ENCODE measurements at places on chromosomes 6 and 20. TPM values are rescaled to one million over a fixed set of nuclear protein-coding genes. Genes with fewer than 3 reads are reported as not detected.

Gene MYMX
- not detected for total RNA-seq

Gene BEND6
- total RNA-seq, result not detected

Gene MYH7B
- 0.20 TPM for total RNA-seq

Gene FAXC
- not detected for total RNA-seq

Gene RIPOR3
- not detected for total RNA-seq
